GOT3 (cell line): ENCODE measurements at places on chromosomes 5 and 9.

- DNase-seq = no peak
Observed at GRCh38 chr5:176739461-176740051, 70.8 kb upstream of the UNC5A start.

- no peak for DNase-seq
Observed at GRCh38 chr5:91224456-91224855, 158.7 kb downstream of the ARRDC3 start.

DNA sequence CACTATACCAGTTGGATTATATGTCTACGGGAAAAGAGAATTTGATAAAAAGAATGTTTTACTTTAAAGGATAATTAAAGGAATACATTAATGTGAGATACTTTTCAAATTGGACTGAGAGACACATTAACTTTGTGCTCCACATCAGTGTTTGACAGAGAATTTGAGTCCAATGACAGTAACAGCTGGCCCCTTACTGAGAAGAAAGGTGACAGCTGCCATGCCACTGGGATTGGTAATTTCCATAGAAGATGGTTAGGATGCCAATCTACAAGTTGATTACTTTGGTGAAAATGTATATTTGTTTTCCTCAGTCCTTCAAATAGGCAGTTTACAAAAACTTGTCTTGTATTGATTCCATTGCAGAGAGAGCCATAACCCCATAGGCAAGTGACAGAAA lies 578.4 kb downstream of the SLCO4C1 start:
- no peak for DNase-seq

DNA sequence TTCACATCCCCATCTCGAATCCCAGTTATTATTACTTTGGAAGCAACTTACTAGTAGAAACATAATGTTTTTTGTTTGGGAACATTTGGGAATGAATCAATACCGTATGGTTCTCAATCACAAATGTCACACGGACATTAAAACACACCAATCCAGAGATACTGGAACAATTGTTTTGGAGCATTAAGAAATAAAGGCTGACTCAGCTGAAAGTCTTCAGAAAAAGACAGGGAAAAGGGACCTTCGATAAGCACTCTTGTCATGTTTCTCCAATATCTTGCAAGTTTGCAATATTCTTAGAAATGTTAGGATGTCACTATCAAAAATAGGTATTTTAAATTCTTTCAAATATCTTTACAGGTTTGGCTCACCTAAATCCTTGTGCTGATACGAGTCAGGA lies 362.4 kb downstream of the CETN3 start:
- DNase-seq = no peak

- DNase-seq = no peak
Observed at GRCh38 chr5:122805481-122805880, 30.6 kb downstream of the SNX2 start.

DNA sequence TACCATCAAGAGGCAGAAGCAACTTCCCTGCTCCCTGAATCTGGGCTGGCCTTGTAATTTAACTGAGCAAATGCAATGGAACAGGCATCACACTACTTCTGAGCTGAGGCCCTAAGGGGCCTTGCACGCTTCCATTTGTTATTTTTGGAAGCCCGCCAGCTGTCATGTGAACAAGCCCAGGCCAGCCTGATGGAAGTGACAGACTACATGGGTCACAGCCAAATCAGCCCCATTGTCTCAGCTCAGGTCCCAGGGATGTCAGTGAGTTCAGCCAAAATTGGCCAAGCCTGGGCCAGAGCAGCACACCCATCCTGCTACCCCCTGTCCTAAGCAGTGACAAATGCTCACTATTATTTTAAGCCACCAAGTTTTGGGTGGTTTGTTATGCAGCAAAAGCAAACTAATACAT lies 72.8 kb downstream of the PRRT1B start:
- no peak for DNase-seq

DNA sequence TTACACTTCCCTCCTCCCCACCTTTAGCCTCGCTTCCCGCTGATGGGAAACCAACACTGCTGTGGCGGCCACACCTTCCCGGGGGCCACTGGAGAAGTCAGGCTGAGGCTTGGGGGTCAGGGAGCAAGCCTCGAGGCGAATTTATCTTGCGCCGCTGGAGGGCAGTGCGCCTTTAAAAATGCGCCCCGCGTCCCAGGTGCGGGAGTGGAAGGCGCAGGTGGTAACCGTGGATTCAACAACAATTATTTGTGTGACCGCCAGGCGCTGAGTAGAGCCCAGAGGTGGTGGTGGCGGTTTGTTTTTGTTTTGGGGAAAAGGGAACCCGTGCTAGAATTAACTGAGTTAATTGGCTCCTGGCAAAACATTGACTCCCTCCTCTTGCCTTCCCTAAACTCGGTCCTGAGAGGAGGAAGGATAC lies 1.1 kb downstream of the CFAP77 start:
- no peak for DNase-seq

- DNase-seq = no peak
Observed at GRCh38 chr9:34171753-34172535, 6.9 kb upstream of the UBAP1 start.

DNA sequence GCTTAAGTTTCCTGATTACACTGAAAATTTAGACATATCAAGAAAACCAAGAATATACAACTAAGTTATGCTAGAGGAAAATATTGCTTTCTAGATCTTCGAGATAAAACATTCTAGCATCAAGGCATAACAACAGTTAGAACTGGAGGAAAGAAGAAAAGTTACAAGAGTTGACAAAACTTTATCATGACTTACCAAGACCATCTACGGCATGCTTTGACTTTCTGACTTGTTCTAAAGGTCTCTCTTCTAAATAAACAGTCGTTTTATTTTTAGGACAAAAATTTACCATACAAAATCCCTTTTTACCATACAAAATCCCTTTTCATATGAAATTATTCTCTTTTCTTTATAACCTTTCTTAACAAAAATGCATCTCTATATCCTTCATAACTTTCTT lies 1110.1 kb upstream of the CDH10 start:
- DNase-seq = no peak

DNA sequence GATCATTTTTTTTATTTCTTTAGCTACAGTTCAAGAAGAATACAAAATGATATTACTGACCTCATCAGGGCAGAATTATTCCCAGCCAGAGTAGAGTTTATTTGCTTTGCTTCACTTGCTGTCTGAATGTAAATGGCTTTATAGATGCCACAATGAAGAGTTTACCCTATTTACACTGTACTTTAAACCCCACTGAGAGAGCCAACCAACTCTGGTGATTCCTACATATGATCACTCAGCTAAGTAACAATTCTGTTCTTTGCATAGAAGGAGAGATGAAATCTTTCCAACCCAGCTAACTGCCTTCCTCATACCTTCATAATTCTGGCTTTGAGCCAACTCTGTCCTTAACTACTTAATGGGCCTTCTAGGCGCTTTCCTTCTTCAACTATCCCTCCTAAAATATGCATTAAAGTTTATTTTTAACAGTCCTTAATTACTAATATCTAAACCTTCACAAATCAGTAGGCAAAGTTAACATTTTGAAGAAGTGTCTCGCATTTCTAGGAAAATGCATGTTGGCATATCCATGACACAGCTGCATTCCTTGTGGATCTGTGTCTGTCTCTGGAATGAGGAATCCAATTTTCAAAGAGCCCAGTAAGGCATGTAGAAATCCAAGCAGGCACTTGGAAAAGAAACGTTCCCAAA lies 284.8 kb upstream of the GRAMD2B start:
- no peak for DNase-seq

DNA sequence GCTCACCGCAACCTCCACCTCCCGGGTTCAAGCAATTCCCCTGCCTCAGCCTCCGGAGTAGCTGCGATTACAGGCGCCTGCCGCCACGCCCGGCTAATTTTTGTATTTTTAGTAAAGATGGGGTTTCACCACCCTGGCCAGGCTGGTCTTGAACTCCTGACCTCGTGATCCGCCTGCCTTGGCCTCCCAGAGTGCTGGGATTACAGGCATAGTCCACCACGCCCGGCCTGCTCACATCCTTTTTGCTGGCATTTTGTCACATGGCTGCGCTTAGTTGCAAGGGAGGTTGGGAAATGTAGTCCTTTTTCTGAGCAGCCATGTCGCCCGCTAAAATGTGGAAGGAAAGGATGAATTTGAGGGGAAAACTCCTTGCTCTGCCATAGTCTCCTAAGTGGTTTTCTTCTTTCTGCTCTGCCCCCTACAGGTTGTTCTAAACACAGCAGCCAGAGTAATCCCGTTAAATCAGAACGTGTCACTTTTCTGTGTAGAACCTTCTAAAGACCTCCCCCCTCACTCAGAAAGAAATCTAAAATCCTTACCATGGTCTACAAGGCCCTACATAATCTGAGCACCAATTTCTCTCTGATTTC lies 57.8 kb upstream of the HSPA9 start:
- no peak for DNase-seq

DNA sequence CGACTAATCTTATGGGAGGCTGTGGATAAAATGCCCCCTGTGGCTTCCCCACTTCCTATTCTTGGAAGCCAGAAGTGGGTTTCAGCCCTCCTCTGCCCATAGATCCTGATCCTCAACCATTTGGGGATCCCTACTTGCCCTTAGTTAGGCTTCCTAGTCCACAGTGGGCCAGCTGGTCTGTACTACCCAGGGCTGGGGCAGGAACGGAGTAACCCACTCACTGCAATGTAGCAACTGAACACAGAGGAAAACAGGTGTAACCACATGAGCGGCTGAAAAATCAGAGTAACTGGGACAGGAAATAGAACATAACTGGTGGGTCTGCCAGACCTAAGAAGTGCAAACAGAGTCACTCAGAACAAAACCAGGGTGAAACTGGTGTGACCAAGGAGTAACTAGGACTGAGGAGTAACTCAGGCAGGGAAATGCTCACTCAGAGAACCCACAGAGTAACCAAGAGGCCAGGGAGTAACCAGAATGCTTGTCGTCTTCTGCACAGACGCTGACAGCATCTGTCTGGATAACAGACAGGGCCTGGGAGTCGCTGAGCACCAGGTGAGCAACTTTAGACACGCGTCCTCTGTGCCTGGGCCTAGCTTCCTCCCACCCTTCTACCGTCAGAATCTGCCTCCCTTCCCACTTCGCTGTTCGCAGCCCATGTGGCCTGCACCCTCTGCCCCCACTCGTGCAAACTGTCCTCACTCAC lies 1.0 kb downstream of the AQP3 start:
- DNase-seq = no peak

- no peak for DNase-seq
Observed at GRCh38 chr9:93475856-93476255, 22.5 kb upstream of the FAM120AOS start.

GRCh38 chr9:122393284-122393983 lies 22.6 kb downstream of the PTGS1 start:
- no peak for DNase-seq

GRCh38 chr5:148811756-148812155 lies 14.7 kb upstream of the ADRB2 start:
- DNase-seq = no peak

DNA sequence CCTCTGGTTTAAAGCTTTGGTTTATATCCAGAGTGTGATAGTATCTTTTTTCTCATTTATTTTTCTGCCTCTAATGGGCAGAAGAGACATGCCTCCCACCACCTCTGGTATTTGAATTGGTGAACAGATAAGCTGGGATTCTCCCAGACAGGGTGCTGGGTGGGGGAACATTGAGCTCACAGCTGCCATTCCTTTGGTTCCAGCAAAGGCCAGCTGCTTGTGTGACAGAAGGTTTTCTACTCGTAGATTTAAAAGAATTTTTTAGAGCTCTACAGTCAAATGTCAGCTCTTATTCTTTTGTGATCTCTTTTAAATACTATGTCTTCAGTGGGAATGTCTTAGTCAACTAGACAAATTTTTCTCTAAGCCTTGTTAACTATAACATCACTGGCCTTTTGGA lies 54.7 kb upstream of the ADAMTS16 start:
- no peak for DNase-seq

DNA sequence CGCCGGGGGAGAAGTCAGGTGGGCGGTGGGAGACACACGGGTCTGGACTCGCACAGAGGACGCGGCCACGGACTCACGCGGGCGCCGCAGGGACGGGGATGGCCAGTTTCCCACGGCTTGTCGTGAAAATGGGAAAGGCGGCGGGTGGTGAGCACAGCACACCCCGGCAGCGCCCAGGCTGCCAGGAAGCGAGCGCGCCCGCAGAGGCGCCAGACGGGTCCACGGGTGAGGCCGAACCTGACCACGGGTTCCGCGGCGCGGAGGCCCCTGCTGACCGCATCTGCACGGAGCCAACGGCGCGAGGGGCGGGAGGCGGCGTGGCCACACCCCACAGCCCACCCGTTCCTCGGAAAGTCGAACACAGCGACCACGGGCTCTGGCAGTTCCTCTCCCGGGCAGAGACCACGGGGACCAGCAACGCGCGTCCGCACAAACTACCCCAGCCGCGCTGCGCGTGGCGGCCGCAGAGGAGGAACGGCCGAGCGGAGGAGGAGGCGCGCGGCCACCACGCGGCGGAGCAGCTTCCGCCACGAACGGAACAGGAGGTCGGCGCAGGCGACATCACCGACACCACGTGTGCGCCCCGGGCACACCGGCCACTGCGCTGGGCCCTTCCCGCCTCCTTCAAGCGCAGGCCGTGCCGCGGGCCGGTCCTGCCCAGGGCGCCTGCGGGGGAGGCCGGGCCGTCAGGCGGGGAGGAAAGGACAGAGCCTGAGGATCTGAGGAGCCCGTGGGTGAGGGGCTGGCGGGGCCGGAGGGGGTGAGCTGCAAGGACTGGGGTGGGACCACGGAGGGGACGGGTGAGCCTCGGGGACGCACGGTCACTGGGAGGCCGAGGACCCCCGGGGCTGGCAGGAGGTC lies 5.6 kb downstream of the EXD3 start:
- DNase-seq = no peak

DNA sequence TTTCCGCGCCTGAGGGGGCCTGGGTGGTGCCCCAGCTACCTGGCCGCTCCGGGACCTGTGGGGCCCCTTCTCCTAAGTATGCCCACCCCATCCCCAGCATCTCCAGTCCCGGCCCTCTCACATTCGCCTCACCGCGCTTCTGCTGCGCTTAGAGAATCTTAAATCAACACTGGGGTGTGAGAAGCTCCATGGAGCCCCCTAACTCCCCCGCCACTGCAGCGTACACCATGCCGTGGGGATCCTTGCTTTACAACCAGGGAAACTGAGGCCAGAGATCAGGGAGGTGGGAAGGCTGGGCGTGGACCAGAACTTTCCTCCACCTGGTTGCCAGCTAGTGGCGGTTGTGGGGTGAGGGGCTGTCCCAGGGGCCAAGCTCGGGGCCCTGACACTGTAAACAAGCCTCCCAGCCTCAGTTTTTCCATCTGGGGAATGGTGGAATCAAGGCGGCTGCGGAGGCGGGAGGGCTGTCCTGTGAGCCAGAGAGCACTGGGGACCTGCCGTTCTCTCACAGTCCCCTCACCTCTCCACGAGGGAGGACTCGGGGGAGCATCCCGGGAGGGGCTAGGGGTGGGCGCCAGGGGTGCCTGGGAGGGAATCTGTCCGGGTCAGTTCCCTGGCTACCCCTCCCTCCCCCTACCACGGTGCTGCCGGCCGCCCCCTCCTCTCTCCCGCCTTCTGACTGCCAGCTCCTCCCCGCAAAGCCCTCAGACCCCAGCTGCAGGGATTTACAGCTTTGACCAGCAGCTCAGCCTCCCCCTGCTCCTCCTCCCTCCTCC lies 161.2 kb downstream of the C9orf50 start:
- DNase-seq = no peak

- no peak for DNase-seq
Observed at GRCh38 chr5:149948993-149949392, 4.4 kb upstream of the PDE6A start.

- DNase-seq = no peak
Observed at GRCh38 chr5:39131210-39132127, 57.3 kb upstream of the RICTOR start.

GRCh38 chr9:114757984-114758383 lies 47.9 kb downstream of the TNFSF15 start:
- DNase-seq = no peak

GRCh38 chr5:96035796-96036195 lies 74.1 kb upstream of the ELL2 start:
- DNase-seq = no peak

GRCh38 chr9:29976981-29977380 lies 2403.7 kb upstream of the C9orf72 start:
- no peak for DNase-seq

GRCh38 chr9:97365634-97366033 lies 46.3 kb upstream of the TDRD7 start:
- no peak for DNase-seq
